ENCODE measurements at places on chromosomes 2 and 18.

- DNase-seq = no peak
These were observed 210.7 kb upstream of the SALL3 start for GRCh38 chr18:78768656-78769501.

GRCh38 chr18:27073404-27073830 lies 111.7 kb downstream of the CHST9 start:
- DNase-seq = no peak

- DNase-seq = no peak
These were observed 26.8 kb upstream of the LDLRAD4 start for GRCh38 chr18:13191779-13192178.

DNA sequence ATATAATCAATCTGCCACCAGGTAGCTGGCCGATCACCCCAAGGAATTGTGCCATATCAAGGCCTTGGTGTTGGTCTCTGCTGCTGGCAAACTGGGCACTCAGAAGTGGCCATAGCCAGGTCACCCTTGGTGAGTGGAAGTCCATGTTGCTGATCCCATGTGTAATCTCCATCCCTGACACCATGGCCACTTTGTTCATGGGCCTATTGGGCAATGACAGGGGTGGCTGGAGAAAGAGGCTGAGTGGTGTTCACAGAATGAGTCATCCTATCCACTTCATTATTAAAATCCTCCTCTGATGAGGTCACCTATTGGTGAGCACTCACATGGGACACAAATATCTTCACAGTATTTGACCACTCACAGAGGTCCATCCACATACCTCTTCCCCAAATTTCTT lies 26.7 kb upstream of the CD226 start:
- no peak for DNase-seq

GRCh38 chr2:68948710-68949109 lies 4.0 kb downstream of the GKN2 start:
- DNase-seq = no peak

DNA sequence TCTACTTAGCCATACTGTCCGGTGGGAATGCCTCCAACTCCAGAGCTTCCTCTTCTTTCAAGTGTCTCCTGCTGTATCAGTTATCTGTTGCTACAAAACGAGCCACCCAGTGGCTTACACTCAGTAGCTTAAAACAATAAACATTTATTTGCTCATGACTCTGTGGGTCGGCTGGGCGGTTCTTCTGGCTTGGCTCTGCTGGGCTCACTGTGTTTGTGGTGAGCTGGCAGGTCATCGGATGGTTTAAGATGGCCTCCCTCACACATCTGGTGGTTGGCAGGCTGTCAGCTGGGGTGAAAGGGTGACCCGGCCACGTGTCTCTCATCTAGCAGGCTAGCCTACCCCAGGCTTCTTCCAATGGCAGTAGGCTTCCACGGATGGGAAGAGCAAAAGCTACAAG lies 122.4 kb upstream of the SLC1A4 start:
- no peak for DNase-seq

DNA sequence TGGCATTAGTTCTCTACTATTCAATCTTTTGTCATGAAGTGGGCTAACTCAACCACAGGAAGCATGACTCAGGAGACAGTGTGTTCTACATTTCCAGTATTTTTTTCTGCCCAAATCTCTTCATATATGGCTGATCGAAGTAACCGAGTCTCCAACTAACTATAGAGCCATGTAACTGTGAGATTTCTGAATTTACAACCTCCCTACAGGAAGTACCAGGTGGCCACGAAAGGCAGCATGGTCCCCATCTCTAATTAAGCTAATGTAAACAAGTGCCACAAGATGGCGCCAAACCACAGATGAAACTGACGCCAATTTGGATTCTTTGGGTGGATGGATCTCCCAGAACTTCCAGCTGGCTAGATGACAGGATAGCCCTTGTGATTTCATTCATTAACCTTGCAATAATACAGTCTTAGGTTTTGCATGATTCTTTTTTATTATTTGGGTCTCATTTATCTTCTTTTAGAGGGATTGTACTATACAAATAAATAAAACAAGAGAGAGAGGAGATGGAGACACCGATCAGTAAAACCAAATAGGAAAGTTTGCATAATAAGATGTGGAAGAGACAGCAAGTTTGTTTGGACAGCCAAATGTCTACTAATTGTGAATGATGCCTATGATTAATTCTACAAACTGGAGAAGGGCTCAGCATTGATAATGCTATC lies 18.3 kb upstream of the ARHGAP15 start:
- DNase-seq = no peak

DNA sequence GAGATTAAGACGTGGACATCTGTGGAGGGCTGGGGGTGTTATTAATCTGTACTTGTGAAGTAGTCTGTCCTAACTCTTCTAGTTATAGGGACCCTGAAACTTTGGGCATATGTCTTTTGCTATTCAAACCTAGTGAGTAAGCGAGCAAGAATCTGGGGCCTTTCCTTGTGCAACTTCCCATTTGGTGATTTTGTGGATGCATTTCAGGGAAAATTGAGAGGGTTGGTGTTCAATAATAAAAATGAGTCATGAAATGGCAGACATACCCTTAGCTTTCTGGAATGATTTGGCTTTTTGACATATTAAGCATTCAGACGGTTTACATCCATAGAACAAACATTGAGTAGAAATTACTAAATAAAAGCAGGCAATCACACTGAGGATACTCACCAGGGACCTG lies 17.0 kb downstream of the COL4A4 start:
- DNase-seq = no peak

DNA sequence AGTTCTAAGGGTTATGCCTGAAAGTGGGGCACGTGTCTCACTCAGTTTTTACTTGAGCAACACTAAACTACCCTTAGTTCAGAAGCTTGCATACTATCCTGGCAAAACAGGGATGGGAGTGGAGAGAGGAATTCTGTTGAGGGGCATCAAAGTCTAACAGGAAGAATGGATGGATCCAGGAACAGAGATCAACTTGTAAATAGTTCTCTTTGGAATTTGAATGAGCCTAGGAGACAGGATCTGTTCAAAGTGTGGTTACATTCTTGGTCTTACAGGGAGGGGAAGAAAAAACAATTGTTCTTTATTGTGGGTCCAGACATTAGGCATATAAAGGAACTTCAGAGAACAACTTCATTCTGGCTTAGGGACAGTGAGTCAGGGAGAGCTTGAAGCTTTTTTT lies 560.2 kb downstream of the CNTNAP5 start:
- DNase-seq = no peak

- DNase-seq = no peak
These were observed 542.4 kb upstream of the NRP2 start for GRCh38 chr2:205139822-205140463.

- no peak for DNase-seq
These were observed 21.0 kb downstream of the HJURP start for GRCh38 chr2:233833345-233833744.

DNA sequence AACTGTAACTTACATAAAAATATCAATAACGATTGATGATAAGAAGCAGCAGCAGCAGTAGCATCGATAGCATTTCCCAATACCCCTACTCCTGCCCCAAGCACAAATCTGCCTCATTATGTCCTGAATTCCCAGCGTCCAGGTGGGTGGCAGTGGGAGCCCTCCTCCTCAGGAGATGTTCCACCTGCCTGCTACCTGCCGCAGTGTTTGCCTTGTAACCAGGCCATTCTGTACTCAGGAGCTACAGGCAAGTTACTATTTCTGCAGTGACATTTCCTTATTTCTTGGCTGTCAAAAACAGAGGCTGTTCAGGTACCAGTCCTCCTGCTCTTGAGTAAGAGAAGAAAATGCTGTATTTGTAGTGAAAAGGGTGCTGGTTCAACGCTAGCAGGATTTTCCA lies 236.4 kb downstream of the CNTNAP5 start:
- no peak for DNase-seq

DNA sequence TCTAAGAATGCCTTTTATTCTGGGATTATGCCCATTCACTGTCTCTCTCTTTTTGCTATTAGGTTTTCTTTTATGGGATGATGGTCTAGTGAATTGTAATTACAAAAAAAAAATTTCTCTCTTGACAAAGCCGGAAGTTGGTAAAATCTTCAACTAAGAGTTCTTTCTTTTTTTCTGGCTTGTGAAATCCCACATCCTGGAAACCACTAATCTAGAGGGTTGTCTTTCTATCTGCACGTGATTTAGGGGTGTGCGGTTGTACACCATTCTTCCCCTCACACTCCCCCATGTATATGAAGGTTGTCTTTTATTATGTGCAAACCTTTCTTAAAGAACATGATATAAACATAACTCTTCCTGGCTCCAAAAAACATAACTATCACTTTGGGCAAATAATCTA lies 52.0 kb downstream of the GATA6 start:
- no peak for DNase-seq

DNA sequence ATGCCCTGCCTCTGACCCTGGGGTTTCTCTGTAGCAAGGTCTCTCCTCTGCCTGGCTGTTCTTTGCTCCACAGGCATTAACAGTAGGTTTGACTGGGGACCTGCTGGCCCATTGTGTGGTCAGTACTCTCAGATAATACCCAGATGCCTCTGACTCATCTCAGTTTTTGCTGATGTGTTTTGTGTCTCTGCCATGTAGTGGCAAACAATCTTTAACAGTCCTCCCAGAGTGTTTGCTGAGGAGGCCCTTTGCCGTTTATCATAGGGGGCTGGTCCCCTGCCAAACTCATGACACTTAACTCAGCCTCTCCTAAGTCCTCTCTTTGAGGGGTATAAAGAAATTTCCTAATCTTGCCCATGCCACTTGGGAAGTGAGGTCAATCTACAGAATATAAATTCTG lies 793.7 kb upstream of the FANCL start:
- no peak for DNase-seq

DNA sequence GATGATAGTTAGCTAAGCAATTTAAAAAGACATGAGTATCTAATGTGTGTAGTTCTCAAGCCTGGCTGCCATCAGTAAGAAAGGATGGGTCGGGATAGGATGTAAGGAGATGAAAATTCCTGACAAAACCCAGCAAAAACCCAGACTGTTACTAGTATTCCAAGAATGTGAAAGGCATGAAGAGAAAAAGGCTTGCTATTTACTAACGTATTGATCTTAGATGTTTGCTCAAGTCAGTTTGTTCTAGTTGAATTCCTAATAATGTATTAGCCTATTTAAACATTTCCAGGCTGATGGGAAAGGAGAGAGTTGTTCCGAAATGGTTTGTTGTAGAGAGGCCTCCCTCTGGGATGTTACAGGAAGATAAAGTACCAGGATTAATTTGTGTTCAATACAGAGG lies 88.2 kb downstream of the ZNF532 start:
- no peak for DNase-seq

DNA sequence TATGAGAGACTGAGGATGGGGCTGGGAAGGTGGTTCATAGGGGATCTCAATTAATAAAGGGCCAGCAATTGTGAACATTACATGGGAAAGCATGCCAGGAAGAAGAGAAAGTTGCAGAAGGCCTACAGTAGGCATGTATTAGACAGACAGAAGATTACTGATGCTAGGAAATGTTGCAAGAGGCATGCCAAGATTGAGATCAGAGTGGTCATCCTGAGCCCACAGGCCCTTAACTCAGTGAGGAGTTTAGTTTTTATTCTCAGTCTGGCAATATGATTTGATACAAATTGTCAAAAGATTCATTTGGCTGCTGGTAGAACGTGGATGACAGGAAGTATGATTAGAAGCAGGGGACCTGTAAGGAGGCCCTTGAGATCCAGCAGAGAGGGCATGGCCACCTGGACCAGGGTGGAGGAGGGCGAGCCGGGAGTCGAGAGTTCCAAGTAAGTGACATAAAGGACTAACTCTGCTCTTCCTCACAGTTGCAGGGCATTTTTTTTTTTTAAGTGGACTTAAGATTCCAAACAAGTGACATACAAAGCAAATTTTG lies 54.9 kb downstream of the EPHA4 start:
- DNase-seq = no peak

DNA sequence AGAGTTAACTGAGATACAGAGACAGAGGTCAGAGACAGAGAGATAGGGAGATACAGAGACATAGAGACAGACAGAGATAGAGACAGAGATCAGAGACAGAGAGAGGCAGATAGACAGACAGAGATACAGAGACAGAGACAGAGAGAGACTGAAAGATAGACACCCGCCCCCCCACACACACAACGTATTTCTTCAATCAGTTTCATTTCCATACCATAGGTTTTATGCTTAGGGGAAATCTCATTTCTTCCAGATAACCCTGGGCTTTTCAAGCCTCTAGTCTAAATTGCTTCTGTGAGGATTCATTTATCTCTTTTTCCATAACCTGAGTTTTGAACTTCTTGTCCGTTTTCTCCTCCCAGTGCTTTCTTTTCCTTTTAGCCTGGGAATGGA lies 94.6 kb downstream of the CD8B2 start:
- no peak for DNase-seq

DNA sequence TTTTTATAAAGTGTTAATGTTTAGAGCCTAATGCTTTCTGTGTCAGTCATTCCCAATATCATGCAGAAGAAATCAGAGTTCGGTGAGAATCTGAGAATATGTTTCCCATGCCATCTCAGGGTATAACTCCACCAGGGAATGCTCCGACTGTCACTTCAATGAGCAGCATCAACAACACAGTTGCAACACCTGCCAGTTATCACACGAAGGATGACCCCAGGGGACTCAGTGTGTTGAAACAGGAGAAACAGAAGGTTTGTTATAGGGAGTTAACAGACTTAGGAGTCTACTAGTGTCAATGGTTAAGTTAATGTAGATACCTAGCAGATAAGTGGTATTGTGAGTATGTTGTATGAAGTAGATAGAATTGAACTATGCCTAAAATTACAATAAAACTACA lies 31.0 kb downstream of the VAPA start:
- no peak for DNase-seq

GRCh38 chr2:223760838-223761502 lies 76.4 kb downstream of the AP1S3 start:
- peak; percentile 37 for DNase-seq

- no peak for DNase-seq
These were observed 111.4 kb downstream of the CACNB4 start for GRCh38 chr2:151987484-151987883.

DNA sequence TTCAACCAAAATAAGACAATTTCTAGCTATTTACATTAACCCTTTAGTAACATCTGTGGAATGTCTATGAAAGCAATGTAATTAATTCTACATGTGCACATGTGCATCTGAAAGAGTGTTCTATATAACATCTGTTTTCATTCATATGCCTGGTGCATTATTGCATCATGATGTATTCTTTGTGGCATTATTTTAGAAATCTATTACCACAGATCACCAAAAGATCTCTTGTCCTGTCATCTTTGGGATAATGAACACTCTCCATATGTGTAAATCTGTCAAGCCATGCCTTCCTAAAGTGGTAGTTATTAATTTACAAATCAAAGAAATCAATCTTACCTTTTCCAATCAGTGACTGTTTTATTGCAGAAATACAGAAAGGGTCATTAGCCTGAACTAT lies 86.9 kb downstream of the TRIB2 start:
- no peak for DNase-seq

DNA sequence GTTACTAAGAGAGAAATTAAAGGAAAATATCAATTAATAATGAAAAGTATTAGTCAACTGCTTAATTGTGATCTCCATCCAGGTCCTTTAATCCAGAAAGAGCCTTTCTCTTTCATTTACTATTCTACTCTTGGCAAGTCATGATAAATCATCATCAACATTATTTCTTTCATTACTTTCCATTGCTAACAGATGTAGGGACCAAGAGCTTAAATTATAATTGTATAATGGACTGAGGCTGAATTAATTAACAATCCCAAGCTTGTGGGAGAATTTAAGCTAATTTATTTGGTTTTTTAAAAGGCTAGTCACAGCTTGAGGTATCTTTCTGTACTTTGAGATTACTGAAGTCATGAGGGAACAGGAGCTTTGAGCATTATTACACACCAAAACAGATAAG lies 223.9 kb downstream of the ERBB4 start:
- DNase-seq = no peak

- no peak for DNase-seq
These were observed 56.3 kb upstream of the LDAH start for GRCh38 chr2:20879221-20879620.

- no peak for DNase-seq
These were observed 70.9 kb downstream of the PIEZO2 start for GRCh38 chr18:11078491-11078890.
